ENCODE measurements at places on chromosomes 12 and 14. TPM values are rescaled to one million over a fixed set of nuclear protein-coding genes. Genes with fewer than 3 reads are reported as not detected.
A peak's percentile ranks its signal among the peaks of the same experiment; 100 is the strongest.

Gene TAMALIN
- 253 TPM for total RNA-seq

DNA sequence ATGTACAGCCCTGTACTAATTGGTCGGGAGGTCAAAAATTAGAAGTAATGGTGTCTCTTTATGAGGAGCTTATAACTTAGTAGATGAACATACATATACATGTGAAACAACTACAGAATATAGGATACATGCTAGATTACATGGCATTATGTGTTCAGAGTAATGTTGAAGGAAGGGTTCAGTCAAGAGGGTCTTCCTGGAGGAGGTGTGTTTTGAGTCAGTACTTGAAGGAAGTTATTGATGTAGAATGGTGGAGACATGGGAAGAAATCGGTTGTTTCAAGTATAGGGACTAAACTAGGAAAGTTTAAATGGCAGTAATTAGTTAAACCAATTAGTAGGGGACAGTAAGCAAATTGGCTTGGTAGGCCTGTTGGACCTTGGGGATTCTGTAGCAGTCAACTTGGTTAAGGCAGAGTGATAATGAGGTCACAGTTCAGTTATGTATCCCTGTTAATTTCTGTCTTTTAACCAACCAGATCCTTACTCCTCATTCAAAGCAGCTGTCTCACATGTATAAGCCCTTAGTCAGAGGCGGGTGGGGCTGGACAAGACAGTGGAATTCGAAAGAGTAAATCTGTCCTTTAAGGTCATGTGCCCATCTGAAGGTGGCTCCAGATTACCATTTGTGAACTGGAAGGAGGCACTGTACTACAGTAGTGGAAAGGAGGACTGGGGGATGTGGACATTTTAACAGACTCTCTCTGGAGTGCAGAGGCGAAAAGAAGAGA is 3.5 kb upstream of the ANKRD52 start:
- H3K4me3 ChIP-seq, result no peak overlapping the region
- DNase-seq, result no peak
- H3K36me3 ChIP-seq, result no peaks in the 10 kb centered on the region
- H3K27me3 ChIP-seq, result no peaks in the 10 kb centered on the region
- no peak overlapping the region for H3K27ac ChIP-seq

Gene DBX2
- total RNA-seq, result not detected

- DNase-seq, result no peak
- H3K27me3 ChIP-seq, result no peaks in the 10 kb centered on the region
- no peak overlapping the region for H3K27ac ChIP-seq
- no peak overlapping the region for H3K4me3 ChIP-seq
Observed at GRCh38 chr14:65471038-65471878, 58.7 kb downstream of the FUT8 start.

GRCh38 chr12:131555866-131556265 is 155.0 kb upstream of the SFSWAP start:
- no peak overlapping the region for H3K4me3 ChIP-seq
- H3K36me3 ChIP-seq, result no peaks in the 10 kb centered on the region
- H3K27me3 ChIP-seq, result no peaks in the 10 kb centered on the region
- no peaks in the 10 kb centered on the region for H3K4me1 ChIP-seq

- H3K27me3 ChIP-seq, result peaks cover 5% of the 10 kb centered on the region
- no peak for DNase-seq
- H3K4me1 ChIP-seq, result no peaks in the 10 kb centered on the region
- H3K4me3 ChIP-seq, result no peak overlapping the region
- no peak overlapping the region for H3K27ac ChIP-seq
- H3K36me3 ChIP-seq, result no peaks in the 10 kb centered on the region
Observed at GRCh38 chr12:62860501-62861411, 74.2 kb downstream of the PPM1H start.

Gene CIROP
- total RNA-seq, result not detected

GRCh38 chr12:82963956-82964355 is 277.2 kb downstream of the TMTC2 start:
- no peak overlapping the region for H3K4me3 ChIP-seq
- no peaks in the 10 kb centered on the region for H3K36me3 ChIP-seq
- no peaks in the 10 kb centered on the region for H3K27me3 ChIP-seq
- no peaks in the 10 kb centered on the region for H3K4me1 ChIP-seq
- no peak for DNase-seq

Gene CLBA1
- total RNA-seq, result 0.89 TPM

GRCh38 chr14:103136388-103137271 is 13.4 kb downstream of the TNFAIP2 start:
- no peaks in the 10 kb centered on the region for H3K36me3 ChIP-seq
- H3K27ac ChIP-seq, result no peak overlapping the region
- H3K27me3 ChIP-seq, result peaks cover 4% of the 10 kb centered on the region
- peaks cover 4% of the 10 kb centered on the region for H3K4me1 ChIP-seq
- H3K4me3 ChIP-seq, result no peak overlapping the region

GRCh38 chr14:60153991-60154390 is 11.2 kb downstream of the DHRS7 start:
- peaks cover 35% of the 10 kb centered on the region for H3K4me1 ChIP-seq
- H3K27me3 ChIP-seq, result no peaks in the 10 kb centered on the region
- peak overlapping the region; percentile 12 for H3K4me3 ChIP-seq
- H3K27ac ChIP-seq, result peak overlapping the region; percentile 45
- DNase-seq, result no peak

Gene FOXN4
- not detected for total RNA-seq

- no peak overlapping the region for H3K4me3 ChIP-seq
- no peak for DNase-seq
- H3K36me3 ChIP-seq, result peaks cover 25% of the 10 kb centered on the region
- H3K27me3 ChIP-seq, result no peaks in the 10 kb centered on the region
Observed at GRCh38 chr12:106845902-106846301, 71.4 kb downstream of the RIC8B start.

GRCh38 chr14:52268279-52269061 is 972 bp downstream of the PTGDR start:
- no peak overlapping the region for H3K27ac ChIP-seq
- H3K27me3 ChIP-seq, result peaks cover 32% of the 10 kb centered on the region
- no peak for DNase-seq
- H3K4me1 ChIP-seq, result peaks cover 13% of the 10 kb centered on the region

Gene BCAT1
- 3.0 TPM for total RNA-seq

Gene NGB
- total RNA-seq, result not detected

Gene RNASE4
- total RNA-seq, result 0.17 TPM

Gene EXOC3L4
- total RNA-seq, result not detected

DNA sequence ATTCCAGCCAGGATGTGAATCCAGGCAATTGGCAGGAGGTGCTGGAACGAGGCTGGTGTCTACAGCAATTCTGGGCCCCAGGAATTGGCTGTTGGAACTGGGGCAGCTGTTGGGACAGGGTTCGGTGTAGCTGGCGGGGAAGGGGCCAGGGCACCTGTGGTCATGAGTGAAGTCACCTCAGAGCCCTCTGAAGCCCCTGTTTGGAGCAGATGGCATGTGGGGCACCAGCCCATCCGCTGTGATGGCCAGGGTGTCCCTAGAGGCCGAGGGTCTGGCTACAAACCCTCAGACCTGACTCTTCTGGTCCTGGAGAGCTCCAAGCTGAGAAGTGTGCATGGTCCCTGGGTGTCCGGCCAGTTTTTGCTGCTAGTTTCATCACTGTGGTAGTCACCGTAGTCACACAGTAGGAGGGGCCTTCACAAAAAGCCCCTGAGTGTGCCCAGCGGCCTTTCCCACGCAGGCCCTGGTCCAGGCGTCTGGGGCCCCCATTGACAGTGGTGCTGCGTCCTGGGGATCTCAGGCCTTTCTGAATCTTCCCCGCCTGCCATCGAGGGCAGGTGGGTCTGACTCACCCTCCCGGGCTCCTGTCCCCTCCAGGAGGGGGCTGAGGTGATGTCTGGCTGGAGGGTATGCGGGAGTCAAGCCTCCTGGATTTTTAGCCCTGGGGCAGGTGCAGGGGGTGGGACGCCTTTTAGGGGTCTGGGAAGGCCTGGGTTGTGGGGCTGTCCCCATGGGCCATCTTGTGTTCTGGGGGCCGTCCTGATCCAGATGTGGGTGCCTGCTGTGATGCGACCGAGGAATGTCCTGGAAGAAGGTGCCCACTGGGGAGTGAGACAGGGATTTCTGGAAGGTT is 368.0 kb downstream of the TMEM121 start:
- H3K36me3 ChIP-seq, result no peaks in the 10 kb centered on the region
- H3K4me1 ChIP-seq, result no peaks in the 10 kb centered on the region
- H3K27ac ChIP-seq, result no peak overlapping the region
- no peak for DNase-seq
- H3K27me3 ChIP-seq, result no peaks in the 10 kb centered on the region
- no peak overlapping the region for H3K4me3 ChIP-seq

Gene EMP1
- 1.6 TPM for total RNA-seq

GRCh38 chr14:90870950-90871604 is 54.8 kb upstream of the TTC7B start:
- H3K27me3 ChIP-seq, result no peaks in the 10 kb centered on the region
- H3K36me3 ChIP-seq, result peaks cover 52% of the 10 kb centered on the region
- no peaks in the 10 kb centered on the region for H3K4me1 ChIP-seq
- no peak overlapping the region for H3K27ac ChIP-seq
- H3K4me3 ChIP-seq, result no peak overlapping the region

DNA sequence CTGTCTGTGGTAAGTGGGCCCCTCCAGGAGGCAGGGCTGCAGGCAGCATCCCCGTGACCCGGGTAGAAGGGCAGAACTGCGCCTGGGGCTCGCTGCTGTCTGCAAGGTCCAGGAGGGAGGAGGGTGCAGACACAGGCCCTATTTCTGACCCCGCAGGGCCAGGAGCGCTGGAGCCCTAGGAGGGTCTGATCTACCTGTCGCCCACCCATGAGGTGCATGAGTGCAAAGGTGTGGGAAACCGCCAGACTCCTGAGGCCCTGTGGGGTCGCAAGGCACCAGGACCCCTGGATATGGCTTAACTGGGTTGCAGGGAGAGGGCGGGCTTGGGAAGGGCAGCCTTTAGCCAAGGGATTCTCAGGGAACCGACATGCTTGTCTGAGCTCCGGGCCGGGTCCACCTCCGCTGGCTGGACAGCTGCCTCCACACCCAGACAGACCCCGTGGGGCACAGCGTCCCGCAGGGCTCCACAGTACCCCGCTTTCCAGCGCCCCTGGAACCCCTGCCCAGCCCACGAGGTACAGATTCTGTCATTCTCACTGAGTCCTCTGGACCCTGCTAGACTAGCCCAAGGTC is 72.9 kb upstream of the TSPAN11 start:
- no peak overlapping the region for H3K4me3 ChIP-seq
- no peaks in the 10 kb centered on the region for H3K36me3 ChIP-seq

DNA sequence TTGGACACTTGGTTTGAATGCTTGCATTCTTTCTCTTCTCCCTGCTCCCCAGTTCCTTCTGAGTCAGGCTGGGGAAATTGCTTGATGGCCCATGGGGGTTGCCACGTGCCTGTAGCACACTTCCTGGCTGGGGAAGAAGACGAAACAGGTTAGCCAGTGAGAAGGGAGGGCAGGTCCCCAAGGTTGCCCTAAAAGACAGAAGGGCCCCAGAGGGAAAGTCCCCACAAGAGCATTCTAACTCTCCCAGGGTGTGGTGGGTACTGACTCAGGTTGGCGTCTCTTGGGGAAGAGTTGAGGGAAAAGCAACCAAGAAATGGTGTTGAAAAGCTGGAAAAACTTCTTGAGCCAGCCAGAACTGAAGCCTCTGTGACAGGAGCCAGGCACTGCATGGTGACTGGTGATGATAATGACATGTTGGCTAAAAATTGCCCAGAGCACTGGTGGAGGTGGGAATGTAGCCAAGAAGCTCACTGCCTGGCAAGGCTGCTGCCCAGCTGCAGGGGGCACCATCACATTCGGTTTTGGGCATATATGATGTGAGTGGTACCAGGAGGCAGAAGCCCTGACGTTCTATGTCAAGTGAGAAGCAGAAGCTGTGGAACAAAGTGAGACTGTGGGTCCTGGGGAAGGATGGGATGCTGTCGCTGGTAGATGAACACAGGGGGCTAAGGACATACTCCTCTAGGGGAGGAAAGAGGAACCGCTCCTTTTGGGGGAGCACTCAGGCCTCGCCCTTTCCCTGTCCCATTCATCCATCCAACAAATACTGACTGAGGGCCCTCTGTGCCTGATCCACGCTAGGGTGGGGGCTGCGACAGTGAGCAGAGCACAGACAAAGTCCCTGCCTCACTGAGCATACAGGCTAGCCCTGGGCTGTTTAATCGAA is 8.1 kb upstream of the RABGGTA start:
- H3K27me3 ChIP-seq, result no peaks in the 10 kb centered on the region
- H3K27ac ChIP-seq, result peak overlapping the region; percentile 49
- no peak for DNase-seq
- no peaks in the 10 kb centered on the region for H3K36me3 ChIP-seq

GRCh38 chr14:106605548-106606448 is 1079.4 kb downstream of the TMEM121 start:
- no peaks in the 10 kb centered on the region for H3K36me3 ChIP-seq
- peaks cover 7% of the 10 kb centered on the region for H3K27me3 ChIP-seq
- no peak overlapping the region for H3K27ac ChIP-seq
- H3K4me3 ChIP-seq, result no peak overlapping the region
- H3K4me1 ChIP-seq, result no peaks in the 10 kb centered on the region
- peak; percentile 76 for DNase-seq

Measured in CD4-positive, CD25-positive, alpha-beta regulatory T cell (primary cell).